Prostate gland (tissue), 2 donors: ENCODE measurements at places on chromosomes 13 and 19. TPM values are rescaled to one million over a fixed set of nuclear protein-coding genes. Genes with fewer than 3 reads are reported as not detected.

DNA sequence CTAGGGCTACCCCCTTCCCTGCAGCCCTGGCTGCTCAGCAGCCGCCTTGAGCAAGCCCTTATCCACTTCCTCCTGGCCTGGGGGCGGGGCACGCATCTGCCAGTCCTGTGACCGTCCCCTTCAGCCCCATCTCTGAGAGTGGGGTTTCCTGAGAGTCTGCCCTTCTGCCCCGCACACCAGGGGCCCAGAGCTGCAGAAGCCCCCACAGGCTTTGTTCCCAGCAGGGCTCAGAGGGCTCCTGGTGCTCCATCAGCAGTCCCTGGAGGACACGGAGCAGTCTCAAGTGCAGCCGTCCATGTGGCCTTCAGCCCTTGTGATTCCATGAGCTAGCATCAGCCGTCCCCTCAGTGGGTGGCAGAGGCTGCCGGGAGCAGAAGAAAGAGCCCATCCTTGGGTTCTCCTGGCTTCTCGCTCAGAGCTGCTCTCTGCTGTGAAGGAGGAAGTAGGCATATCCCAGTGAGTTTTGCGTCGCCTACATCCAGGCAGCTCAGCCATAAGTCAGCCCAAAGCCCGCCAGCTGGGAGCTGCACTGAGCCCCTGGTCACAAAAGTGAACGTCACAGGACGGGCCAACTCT, 16.3 kb downstream of the MYO9B start:
- no peaks in the 10 kb centered on the region for H3K36me3 ChIP-seq
- H3K4me3 ChIP-seq = no peak overlapping the region
- no peak overlapping the region for H3K27ac ChIP-seq
- no peaks in the 10 kb centered on the region for H3K27me3 ChIP-seq

Gene METTL21C
- not detected for total RNA-seq

DNA sequence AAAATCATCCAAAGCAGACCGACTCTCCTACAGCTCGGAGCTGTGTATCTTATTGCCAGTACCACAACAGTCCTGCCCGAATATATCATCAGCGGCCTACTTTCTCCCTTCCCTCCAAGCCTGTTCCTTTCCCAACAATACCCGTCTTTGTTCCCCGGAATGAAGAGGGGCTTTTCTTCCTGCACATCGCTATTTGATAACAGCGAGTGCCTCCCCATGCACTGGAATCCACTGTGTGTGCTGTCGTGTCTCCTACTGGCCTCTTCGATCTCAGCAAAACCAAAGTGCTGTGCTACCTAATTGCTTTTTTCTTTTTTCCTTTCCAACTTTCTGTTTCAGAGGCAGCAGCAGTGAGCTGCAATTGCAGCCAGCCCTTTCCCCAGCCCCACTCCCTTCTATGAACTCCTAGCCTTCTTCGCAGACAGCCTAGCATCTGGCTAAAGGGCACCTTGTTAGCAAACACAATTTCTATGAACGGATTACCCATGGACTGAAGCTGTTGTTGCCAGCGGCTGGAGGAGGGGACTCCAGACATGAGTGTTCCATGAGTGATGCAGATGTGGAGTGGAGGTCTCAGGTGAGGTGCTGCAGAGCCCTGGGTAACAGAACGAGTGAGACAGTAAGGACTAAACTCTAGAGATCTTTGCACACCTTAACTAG, 43.4 kb downstream of the EFNB2 start:
- DNase-seq = no peak
- H3K36me3 ChIP-seq = peaks cover 7% of the 10 kb centered on the region
- no peak overlapping the region for H3K4me3 ChIP-seq

DNA sequence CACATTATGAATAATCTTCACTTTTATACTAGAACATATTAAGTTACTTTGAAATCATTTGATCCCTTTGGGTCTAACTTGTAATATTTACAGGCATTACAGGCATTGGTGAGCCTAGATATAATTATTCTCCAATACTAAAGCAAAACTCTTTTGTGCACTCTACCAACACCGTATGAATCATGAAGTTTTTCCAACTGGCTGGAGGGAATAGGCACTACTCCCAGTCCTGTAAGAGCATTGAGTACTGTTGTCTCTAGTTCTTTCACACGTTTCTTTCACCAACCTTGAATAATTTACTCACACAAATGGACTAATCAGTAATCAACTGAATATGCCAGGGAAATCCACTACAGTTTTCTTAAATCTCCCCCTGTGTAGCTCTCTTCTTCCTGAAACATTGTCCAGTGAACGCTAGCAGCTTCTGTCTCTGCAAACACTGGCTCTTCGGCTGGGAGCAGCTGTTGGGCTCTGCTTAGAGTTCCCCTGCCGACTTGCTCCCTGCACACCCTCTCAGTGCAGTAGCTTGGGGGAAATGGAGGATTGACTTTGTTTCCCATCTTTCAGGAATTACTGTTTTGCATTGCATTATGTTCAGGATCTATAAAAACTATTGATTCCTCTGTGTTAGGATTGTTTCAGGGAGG, 476.7 kb downstream of the RFC3 start:
- H3K4me1 ChIP-seq = no peaks in the 10 kb centered on the region
- H3K4me3 ChIP-seq = no peak overlapping the region
- H3K27ac ChIP-seq = no peak overlapping the region
- no peaks in the 10 kb centered on the region for H3K36me3 ChIP-seq
- no peak for DNase-seq

- H3K36me3 ChIP-seq = no peaks in the 10 kb centered on the region
- H3K4me3 ChIP-seq = no peak overlapping the region
- H3K27ac ChIP-seq = no peak overlapping the region
- no peak for DNase-seq
- no peaks in the 10 kb centered on the region for H3K27me3 ChIP-seq
These were observed 508.9 kb upstream of the ARGLU1 start for GRCh38 chr13:107076801-107077200.

- H3K27me3 ChIP-seq = peaks cover 3% of the 10 kb centered on the region
- H3K4me1 ChIP-seq = peaks cover 2% of the 10 kb centered on the region
- H3K4me3 ChIP-seq = no peak overlapping the region
- no peak for DNase-seq
These were observed 5.3 kb upstream of the PRKCG start for GRCh38 chr19:53876651-53877224.

Gene SLC6A16
- 4.3 TPM for total RNA-seq

Gene KIR2DL3
- not detected for total RNA-seq
